Adipocyte (in vitro differentiated cells): ENCODE measurements at places on chromosomes 16 and 17.
A peak's percentile ranks its signal among the peaks of the same experiment; 100 is the strongest.

GRCh38 chr17:41785859-41786226 lies 668 bp downstream of the JUP start:
- DNase-seq = no peak

GRCh38 chr16:1154291-1154886 lies 1.5 kb downstream of the CACNA1H start:
- DNase-seq = no peak

- peak; percentile 90 for DNase-seq
Observed at GRCh38 chr16:84940670-84941551, 70.4 kb downstream of the ZDHHC7 start.

DNA sequence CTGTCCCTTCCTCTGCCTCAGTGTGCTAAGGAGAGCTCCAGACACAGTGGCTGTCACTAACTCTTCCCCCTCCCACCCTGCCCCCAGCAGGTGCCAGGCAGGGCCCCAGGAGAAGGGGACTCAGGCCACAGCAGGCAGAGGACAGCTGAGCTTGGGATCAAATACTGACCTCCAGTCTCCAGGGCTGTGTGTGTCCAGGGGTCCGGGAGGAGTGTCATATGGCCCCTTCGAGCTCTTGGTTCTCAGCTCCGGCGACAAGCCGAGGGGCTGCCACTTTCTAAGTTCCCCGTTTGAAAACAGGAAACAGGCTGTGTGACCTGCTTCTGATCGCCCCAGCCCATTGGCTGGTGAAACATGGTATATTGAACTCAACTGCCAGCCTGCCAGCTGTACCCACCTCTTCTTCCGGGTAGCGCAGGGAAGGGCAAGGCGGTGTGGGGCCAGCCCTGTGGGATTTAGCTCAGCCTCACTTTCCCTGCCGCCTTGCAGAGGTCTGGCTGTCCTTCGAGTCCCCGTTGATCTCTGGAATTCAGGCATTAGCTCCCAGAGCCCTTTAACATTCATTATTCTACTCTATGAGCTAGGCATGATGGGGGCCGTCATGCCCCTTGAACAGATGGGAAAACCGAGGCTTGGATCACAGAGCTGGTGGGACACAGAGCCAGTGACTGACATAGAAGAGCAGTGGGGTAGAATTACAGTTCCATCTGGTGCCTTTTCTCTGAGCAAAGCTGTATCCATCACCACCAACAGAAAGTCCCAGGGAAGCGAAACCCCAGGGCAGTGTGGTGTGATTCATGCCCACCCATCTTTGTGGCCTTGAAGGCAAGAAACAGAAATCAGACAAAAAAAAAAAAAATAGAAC lies at the start of gene SNX20:
Gene SNX20 (minus strand): TSS at position 292 of the 865 bp plus-strand sequence. CDS start 3,786 bp downstream, outside the sequence.
- no peak for DNase-seq

DNA sequence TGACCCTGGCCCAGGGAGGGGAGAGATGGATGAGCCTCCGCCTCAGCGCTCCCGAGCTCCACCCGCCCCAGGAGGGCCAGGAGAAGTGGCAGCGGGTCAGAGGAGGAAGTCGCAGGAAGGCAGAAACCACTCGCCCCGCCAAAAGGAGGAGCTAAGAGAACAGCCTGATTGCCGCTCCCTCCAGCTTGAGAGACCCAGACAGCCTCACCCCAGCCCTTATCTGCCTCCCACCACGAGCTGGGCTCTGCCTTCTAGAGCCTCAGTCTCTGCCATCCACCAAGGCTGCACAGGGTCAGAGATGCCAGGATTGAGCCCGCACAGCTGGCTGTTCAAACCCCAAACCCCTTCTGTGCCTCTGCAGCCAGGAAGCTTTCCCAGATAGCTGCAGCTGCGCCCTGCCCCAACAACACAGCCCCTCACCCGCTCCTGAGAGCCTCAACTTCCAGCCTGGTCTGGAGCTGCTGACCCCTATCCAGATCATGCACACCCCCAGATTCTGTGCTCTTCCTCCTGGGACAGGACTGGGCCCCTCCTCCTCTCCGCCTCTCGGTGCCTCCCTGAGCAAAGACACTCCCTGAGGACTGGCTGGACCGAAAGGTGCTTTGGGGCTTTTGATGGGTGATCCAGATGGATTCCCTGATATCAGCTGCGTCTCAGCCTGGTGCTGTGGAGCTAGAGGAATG lies 1.0 kb upstream of the ATP2A3 start:
- DNase-seq = peak; percentile 34

DNA sequence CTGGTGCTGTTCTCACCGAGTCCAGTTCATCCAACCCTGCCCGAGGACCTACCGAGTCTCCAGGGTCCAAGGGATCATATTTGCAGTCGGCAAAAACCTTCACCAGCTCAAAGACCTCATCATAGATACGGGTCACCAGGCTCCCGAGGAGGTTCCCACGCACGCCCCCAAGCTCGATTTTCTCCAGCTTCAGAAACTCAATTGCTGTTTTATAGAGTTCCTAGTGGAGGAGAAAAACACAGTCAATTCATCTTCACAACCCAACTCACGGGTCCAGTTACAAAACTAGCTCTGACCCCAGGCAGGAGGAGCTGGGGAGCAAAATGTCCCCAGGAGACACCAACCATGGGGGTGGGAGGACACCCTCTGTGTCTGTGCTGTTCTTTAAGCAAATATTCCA lies 10.2 kb downstream of the DNAH17 start:
- no peak for DNase-seq

DNA sequence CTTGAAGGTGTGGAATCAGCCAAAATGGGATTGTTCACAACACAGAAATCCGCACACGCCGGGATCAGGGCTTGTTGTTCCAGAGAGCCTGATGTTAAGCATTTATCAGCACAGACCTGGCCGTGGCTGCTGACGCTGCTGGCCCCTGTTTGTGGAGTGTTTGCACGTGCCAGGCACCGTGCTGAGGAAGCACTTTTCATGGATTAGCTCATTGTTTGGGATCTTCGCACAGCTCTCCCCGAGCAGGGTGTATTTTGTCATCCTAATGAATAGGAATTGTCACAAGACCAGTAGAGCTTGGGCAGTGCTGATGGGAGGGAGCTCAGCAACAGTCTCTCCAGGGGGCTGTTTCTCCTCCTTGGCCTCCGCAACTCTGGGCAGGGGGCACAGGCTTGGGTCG lies 160.4 kb upstream of the PLCG2 start:
- DNase-seq = no peak

DNA sequence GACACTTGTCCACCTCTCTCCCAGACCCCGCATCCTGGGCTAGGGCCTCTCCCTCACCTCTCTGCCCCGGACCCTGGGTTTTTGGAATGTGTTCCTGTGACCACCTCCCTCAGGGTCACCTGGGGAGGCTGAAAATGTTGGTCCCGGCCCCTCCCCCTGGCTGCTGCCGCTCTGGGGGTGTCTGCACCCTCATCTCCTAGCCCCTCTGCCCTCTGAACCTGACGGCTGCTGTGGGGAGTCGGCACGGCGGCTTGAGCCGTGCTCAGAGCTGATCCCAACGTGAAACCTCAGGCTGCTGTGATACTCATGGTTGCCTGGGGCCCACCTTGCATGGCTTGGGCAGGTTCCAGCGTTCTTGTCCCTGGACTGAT lies 42.8 kb downstream of the ADCY7 start:
- DNase-seq = no peak

DNA sequence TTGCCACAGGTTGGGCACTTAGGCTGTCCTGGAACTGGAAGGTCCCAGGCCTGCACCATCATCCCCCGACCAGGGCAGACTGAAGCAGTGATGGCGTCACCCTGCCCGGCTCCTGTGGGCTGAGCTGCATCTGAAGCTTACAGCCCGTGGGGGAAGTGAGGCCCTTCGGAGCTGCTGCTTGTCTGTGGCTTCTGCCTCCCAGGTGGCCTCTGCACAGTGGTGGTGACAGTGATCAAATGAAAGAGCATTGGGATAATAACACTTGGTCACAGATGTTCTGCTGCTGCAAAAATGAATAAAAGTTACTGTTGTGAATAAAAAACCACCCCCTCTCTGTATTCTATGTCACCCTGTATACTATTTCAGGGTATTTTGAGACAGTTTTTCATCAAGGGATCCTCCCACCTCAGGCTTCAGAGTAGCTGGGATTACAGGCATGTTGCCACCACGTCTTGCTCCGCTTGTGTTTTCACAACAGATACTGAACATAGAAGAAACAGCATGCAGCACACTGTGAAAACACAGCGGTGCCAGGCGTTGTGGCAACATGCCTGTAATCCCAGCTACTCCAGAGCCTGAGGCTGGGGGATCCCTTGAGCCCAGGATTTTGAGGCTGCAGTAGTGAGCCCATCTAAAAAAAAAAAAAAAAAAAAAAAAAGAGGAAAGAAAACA lies 165.0 kb downstream of the LGALS9B start:
- no peak for DNase-seq

DNA sequence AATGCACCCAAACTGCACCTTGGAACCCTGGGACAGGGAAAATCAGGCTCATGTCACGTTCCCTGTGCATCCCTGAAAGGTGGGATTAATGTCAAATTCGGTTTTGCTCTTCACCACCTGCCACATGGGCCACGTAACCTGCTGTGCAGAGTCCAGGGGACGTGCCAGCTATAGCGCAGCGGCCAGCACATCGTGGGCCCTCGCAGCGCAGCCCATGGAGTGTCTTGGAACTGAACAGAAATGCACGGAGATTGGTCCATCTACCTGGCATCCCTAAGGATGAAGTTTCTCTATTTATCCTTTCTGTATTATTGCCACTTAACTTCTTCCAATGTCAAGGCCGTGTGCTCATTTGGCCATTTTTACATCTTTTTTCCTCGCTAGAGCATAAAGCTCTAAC lies 68.1 kb upstream of the TRAP1 start:
- DNase-seq = no peak

- no peak for DNase-seq
Observed at GRCh38 chr17:4766723-4767122, 5.0 kb upstream of the TM4SF5 start.

DNA sequence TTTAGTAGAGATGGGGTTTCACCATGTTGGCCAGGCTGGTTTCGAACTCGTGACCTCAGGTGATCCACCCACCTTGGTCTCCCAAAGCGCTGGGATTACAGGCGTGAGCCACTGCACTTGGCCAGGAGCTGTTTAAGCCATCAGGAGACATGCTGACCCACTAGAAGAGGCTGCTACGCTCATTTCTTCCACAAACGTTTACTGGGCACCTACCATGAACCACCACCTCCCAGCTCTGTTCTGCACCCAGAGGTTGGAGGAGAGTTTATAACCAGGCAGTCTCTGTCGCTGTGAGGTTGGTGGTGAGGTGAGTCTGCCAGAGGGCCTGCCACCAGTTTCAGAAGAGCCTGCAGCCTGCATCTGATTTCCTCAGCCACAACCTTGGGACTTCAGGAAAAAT lies 51.8 kb downstream of the SF3B3 start:
- DNase-seq = no peak

DNA sequence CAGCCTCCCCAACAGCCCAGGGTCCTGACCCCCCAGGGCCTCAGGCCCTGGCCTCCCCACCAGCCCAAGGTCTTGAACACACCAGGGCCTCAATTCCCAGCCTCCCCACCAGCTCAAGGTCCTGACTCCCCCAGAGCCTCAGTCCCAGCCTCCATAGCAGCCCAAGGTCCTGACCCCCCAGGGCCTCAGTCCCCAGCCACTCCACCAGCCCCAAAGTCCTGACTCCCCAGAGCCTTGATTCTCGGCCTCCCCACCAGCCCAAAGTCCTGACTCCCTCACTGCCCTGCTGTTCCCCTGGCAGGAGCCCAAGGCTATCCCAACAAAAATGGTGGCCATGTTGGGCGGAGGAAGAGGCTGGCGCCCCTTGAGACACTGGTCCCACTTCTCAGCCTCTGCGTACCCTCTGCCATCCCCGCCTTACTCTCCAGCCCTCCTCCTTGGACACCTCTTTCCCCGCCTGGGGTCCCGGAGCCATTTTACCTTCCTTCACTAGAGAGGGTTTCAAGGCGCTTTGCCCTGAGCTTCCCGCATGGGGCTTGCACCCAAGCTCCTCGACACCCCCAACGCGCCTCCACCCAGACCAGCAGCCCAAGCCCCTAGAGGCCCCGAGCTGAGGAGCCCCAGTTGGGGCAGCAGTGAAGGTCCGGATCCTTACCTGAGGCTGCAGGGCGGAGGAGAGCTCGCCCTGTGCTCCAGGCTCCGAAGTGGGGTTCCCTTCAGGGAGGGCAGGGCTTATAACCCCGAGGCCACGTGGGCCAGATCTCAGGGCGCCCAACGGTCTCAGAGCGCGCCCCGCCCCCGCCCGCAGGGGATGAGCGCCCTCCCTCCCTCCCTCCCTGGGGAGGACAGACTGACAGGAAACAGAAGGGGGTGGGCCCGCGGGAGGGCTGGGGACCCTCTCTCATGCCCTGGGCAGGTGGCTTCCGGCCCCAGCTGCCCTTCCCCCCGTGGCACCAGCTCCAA lies 3.5 kb upstream of the TSPOAP1 start:
- no peak for DNase-seq

DNA sequence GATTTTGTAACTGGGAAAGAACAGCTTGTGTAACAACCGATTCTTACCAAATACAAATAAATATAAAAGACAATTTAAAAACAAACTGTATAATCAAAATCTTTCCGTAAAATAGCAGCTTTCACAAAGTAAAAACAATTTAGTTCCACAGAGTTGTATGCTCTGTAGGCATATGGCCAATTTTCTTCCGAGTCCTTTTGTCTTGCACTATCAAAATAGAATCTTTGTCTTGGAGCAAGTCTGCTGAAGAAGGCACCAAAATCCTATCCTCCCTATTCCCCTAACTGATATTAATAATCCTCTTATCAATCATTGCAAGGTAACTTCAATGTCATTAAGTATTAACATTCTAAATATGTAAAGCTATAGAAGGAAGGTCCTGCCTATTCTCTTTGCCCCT lies 7.6 kb downstream of the THUMPD1 start:
- no peak for DNase-seq
